Stimulated activated CD8-positive, alpha-beta memory T cell treated with anti-CD3 and anti-CD28 coated beads, Interleukin-7, amount 100 ng/mL, for 1 hour (primary cell): ENCODE measurements at places on chromosomes 7 and 10.

DNA sequence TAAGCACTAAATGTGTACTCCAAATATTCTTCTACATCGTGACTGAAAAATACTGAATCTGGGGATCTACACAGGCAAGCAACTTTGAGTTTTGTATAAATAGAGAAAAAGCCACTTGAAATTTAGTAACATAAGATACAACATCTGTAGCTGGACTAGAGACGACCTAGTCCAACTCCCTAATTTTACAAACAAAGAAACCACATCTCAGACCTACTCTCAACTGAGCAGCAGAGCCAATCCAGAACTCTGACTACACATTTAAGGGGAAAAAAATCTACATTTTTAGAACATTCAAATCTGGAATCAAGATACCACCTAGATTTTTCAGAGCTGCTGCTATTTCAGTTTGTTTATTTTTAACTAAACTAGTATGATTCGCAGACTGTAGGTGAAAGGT lies 88.9 kb downstream of the CABCOCO1 start:
- DNase-seq, result no peak

DNA sequence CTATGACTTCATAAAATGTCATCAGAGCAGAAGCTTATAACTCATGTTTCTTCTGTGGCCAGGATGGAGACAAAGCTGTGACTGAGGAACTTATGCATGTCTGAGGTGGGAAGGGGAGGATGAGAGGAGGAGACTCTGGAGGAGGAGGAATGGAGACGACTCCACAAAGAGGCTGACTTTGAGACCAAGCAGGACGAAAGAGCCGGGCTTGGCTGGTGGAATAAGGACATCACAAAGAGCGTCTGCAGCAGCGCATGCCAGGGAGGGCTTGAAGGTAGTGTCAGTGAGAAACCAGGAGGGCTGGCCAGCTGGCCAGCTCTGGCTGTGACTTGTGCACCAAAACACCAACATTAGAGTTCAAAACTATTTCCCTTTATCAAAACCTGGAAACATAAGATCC lies 6.1 kb upstream of the GDF2 start:
- DNase-seq, result no peak

- no peak for DNase-seq
These were observed 168.4 kb upstream of the KMT2E start for GRCh38 chr7:104845557-104845956.

GRCh38 chr10:20128811-20129210 lies 312.6 kb downstream of the PLXDC2 start:
- no peak for DNase-seq
